Neural crest cell (in vitro differentiated cells): ENCODE measurements at places on chromosomes 11 and 22. TPM values are rescaled to one million over a fixed set of nuclear protein-coding genes. Genes with fewer than 3 reads are reported as not detected.
A peak's percentile ranks its signal among the peaks of the same experiment; 100 is the strongest.

GRCh38 chr22:44686873-44687600, 15.0 kb upstream of the PRR5 start:
- peaks cover 20% of the 10 kb centered on the region for H3K4me1 ChIP-seq
- H3K27ac ChIP-seq, result no peak overlapping the region
- no peaks in the 10 kb centered on the region for H3K36me3 ChIP-seq

- H3K4me3 ChIP-seq, result no peak overlapping the region
- H3K36me3 ChIP-seq, result no peaks in the 10 kb centered on the region
- no peak for DNase-seq
- H3K27me3 ChIP-seq, result no peaks in the 10 kb centered on the region
- H3K4me1 ChIP-seq, result no peaks in the 10 kb centered on the region
These were observed 55.1 kb upstream of the RCE1 start for GRCh38 chr11:66787934-66788758.

DNA sequence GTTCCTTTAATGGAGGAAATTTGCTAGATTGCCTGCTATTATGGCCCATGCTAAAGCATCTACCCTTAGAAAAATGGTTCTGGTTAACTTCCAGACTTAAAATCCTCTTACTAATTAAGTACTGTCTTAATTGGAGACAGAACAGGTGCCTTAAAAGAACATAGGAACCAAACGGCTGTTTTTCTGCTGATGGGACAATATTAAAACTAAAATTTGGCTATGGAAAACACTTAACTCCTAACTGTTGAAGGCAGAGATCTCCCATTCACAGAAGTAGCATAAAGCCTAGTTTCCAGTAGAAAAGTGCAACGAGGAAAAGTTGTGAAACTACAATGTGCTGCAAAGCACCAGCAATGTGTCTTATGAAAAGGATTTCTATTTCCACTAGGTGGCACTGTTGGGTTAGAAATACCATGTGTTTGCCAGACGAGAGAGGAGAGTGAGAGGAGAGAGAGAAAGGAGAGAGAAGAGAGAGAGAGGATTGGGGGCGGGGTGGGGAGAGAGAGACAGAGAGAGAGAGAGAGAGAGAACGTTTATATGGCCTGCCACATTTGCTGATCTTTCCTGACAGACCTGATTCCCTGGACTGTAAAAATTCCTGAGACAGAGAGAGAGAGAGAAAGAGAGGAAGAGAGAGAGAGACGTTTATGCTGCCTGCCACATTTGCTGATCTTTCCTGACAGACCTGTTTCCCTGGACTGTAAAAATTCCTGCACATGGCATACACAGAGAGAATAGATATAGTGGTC, 51.5 kb downstream of the FAM181B start:
- H3K36me3 ChIP-seq, result peaks cover 3% of the 10 kb centered on the region
- no peaks in the 10 kb centered on the region for H3K27me3 ChIP-seq
- H3K27ac ChIP-seq, result no peak overlapping the region
- no peak for DNase-seq
- no peak overlapping the region for H3K4me3 ChIP-seq

- no peaks in the 10 kb centered on the region for H3K36me3 ChIP-seq
- H3K27ac ChIP-seq, result no peak overlapping the region
- H3K27me3 ChIP-seq, result no peaks in the 10 kb centered on the region
- no peak overlapping the region for H3K4me3 ChIP-seq
These were observed 25.5 kb downstream of the KREMEN1 start for GRCh38 chr22:29098296-29098695.

GRCh38 chr11:119668676-119669075, 60.3 kb downstream of the NECTIN1 start:
- H3K27ac ChIP-seq, result no peak overlapping the region
- DNase-seq, result no peak
- H3K27me3 ChIP-seq, result no peaks in the 10 kb centered on the region
- peaks cover 2% of the 10 kb centered on the region for H3K36me3 ChIP-seq

GRCh38 chr11:56624661-56625110, 10.0 kb upstream of the OR5M1 start:
- no peaks in the 10 kb centered on the region for H3K27me3 ChIP-seq
- no peaks in the 10 kb centered on the region for H3K36me3 ChIP-seq
- no peak overlapping the region for H3K4me3 ChIP-seq
- DNase-seq, result no peak

GRCh38 chr11:17188675-17189074, 19.1 kb downstream of the PIK3C2A start:
- H3K36me3 ChIP-seq, result peaks cover 11% of the 10 kb centered on the region
- no peaks in the 10 kb centered on the region for H3K27me3 ChIP-seq
- no peak for DNase-seq

GRCh38 chr11:47992959-47993820, 12.8 kb downstream of the PTPRJ start:
- H3K27me3 ChIP-seq, result no peaks in the 10 kb centered on the region
- no peak for DNase-seq
- H3K36me3 ChIP-seq, result no peaks in the 10 kb centered on the region
- no peak overlapping the region for H3K4me3 ChIP-seq
- H3K4me1 ChIP-seq, result peaks cover 31% of the 10 kb centered on the region
- H3K27ac ChIP-seq, result no peak overlapping the region

DNA sequence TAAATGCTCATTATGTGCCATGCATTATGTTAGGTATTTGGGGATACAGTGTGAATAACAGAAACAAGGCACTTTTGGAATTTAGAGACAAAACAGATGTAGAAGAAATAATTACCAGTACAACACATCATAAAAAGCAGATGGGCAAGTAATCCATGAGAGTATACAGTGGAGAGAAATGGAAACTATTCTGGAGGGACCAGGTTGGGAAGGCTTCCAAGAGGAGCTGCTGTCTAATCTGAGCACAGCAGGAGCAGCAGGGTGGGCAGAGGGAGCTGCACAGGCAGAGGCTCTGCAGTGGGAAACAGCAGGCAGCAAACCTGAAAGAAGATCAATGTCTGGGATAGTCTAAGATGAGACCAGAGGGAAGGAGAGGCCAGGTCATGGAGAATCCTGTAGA, 268.7 kb upstream of the CCDC90B start:
- DNase-seq, result no peak
- no peaks in the 10 kb centered on the region for H3K4me1 ChIP-seq
- H3K27me3 ChIP-seq, result peaks cover 3% of the 10 kb centered on the region
- H3K27ac ChIP-seq, result no peak overlapping the region

- DNase-seq, result no peak
- H3K27me3 ChIP-seq, result peaks cover 3% of the 10 kb centered on the region
- no peak overlapping the region for H3K4me3 ChIP-seq
- H3K27ac ChIP-seq, result no peak overlapping the region
- no peaks in the 10 kb centered on the region for H3K36me3 ChIP-seq
These were observed 13.7 kb downstream of the MEI1 start for GRCh38 chr22:41713004-41713403.

The ESRRA gene
- total RNA-seq, result 33.8 and 34.7 TPM in 2 replicates

- no peaks in the 10 kb centered on the region for H3K27me3 ChIP-seq
- DNase-seq, result no peak
- H3K4me1 ChIP-seq, result peaks cover 7% of the 10 kb centered on the region
- no peak overlapping the region for H3K27ac ChIP-seq
These were observed 118.5 kb downstream of the PHF21B start for GRCh38 chr22:44891293-44891747.

DNA sequence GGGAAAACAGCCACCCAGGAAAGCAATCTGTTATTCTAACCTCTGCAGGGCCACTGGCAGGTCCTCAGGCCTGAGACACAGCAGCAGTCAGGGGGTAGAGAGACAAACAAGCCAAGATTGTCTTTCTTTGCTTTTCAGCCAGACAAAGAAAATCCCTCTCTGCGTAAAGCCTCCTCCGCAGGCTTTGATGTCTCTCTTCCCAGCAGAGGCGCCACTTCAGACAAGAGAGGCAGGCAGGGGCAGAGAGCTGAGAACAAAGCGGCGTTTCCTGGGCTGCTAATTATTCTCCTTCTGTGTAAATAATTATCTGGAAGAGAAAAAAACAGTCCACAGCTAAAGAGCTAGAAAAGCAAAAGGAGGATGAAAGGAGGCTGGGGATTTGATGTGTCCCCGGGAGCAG, 102.7 kb upstream of the SEZ6L start:
- peak overlapping the region; percentile 42 for H3K4me3 ChIP-seq
- H3K36me3 ChIP-seq, result no peaks in the 10 kb centered on the region
- H3K4me1 ChIP-seq, result peaks cover 32% of the 10 kb centered on the region
- H3K27ac ChIP-seq, result peak overlapping the region; percentile 99
- H3K27me3 ChIP-seq, result peaks cover 63% of the 10 kb centered on the region

DNA sequence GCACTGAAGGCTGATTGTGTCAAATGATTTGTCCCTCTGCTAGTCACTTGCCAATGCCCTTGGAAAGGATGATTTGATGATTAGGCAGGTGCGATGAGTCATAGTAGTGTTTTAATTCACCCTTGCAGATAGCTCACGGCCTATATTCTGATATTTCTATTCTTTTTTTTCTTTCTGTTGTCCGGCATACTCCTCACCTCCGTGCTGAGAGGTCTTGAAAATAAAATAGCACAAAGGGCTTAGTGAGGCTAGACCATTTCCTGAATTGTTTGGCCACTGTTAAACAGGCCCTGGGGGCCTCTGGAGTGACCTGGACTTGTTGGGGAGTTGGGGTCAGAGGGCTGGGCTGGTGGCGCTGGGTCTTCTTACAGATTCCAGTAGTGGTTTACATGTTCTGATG, 99.8 kb downstream of the ZBTB16 start:
- H3K27me3 ChIP-seq, result no peaks in the 10 kb centered on the region
- DNase-seq, result no peak
- H3K27ac ChIP-seq, result peak overlapping the region; percentile 23
- H3K4me3 ChIP-seq, result peak overlapping the region; percentile 42
- H3K4me1 ChIP-seq, result peaks cover 69% of the 10 kb centered on the region
- H3K36me3 ChIP-seq, result peaks cover 2% of the 10 kb centered on the region

- peaks cover 57% of the 10 kb centered on the region for H3K27me3 ChIP-seq
- H3K36me3 ChIP-seq, result no peaks in the 10 kb centered on the region
- peak overlapping the region; percentile 72 for H3K4me3 ChIP-seq
- H3K4me1 ChIP-seq, result peaks cover 35% of the 10 kb centered on the region
These were observed 13.8 kb upstream of the DGKZ start for GRCh38 chr11:46333394-46333947.

- peaks cover 4% of the 10 kb centered on the region for H3K4me1 ChIP-seq
- H3K4me3 ChIP-seq, result no peak overlapping the region
- DNase-seq, result peak; percentile 45
- H3K27ac ChIP-seq, result no peak overlapping the region
- H3K27me3 ChIP-seq, result no peaks in the 10 kb centered on the region
- H3K36me3 ChIP-seq, result peaks cover 8% of the 10 kb centered on the region
These were observed 24.8 kb downstream of the APOL1 start for GRCh38 chr22:36277482-36278291.

DNA sequence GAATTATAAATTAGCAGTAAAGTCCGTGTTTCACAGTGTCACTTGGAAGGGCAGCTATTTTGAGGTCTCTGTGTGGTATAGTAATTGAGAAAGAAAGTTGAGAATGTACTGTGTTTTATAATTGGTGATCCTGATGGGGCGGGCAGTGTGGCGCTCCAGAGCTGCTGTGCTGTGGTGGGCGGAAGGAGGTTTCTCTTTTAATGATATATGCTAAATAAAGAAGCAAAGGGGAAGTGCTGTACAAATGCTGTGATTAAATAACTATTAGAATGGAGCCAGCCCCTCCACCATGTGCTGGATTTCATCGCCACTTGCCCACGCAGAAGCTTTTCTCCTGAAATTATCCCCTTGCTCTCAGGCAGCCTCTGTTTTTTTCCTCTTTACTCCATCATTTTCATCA, 24.6 kb downstream of the ATXN10 start:
- H3K27me3 ChIP-seq, result no peaks in the 10 kb centered on the region
- no peak overlapping the region for H3K4me3 ChIP-seq
- no peak overlapping the region for H3K27ac ChIP-seq
- peaks cover 4% of the 10 kb centered on the region for H3K4me1 ChIP-seq

- no peak for DNase-seq
- no peaks in the 10 kb centered on the region for H3K27me3 ChIP-seq
- H3K27ac ChIP-seq, result no peak overlapping the region
- H3K4me3 ChIP-seq, result no peak overlapping the region
These were observed 75.3 kb downstream of the MED15 start for GRCh38 chr22:20582520-20583361.

DNA sequence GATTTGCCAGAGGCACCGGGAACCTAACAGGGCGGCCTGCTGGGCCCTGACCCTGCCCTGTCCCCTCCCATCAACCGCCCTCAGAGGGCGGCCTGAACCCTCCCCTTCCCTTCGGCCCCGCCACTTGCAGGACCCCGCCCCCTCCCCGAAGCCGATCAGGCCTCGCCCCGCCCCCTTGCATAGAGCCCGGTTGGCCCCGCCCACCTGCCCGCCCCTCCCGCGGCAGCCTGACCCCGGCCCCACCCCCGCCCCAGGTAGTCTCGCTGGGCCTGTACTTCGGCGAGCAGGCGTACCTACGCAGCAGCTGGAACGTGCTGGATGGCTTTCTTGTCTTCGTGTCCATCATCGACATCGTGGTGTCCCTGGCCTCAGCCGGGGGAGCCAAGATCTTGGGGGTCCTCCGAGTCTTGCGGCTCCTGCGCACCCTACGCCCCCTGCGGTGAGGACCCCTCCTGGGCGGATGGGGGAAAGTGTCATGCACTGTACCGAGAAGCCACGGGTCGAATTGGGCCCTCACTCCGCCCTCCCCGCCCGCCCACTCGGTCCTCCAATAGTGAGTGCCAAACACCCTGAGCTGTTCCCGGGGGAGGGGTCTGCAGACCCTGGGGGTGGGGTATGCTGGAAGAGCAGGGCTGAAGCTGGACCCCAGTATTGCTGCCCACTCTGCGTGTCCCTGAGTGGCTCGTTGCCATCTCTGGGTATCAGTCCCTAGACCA, 94.1 kb downstream of the CACNA1I start:
- peak; percentile 18 for DNase-seq
- no peak overlapping the region for H3K4me3 ChIP-seq
- peaks cover 5% of the 10 kb centered on the region for H3K4me1 ChIP-seq

The CDC45 gene
- 47.1 and 49.8 TPM in 2 replicates for total RNA-seq

- no peak overlapping the region for H3K4me3 ChIP-seq
- no peaks in the 10 kb centered on the region for H3K27me3 ChIP-seq
- DNase-seq, result peak; percentile 86
- H3K27ac ChIP-seq, result peak overlapping the region; percentile 64
These were observed 43.2 kb downstream of the NEU3 start for GRCh38 chr11:75031771-75032549.

DNA sequence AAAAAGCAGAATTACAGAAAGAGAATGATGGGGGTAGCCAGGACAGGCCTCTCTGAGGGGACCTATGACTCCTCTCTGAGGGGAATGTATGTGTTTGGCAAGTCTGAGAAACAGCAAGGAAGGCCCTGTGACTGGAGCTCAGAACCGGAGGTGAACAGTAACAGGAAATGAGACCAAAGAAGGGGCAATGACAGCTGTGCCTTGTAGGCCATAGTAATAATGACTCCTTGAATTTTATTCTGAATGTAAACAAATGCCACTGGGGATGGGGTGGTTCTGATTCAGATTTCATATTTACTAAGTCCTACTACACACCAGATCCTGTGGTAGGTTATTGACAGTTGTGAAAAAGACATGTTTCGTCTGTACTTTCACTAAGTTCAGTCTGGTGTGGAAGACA, 52.8 kb upstream of the APOA1 start:
- H3K4me1 ChIP-seq, result peaks cover 4% of the 10 kb centered on the region
- H3K27ac ChIP-seq, result no peak overlapping the region
- H3K4me3 ChIP-seq, result no peak overlapping the region

- peak overlapping the region; percentile 9 for H3K27ac ChIP-seq
- DNase-seq, result no peak
- H3K4me3 ChIP-seq, result no peak overlapping the region
These were observed 145.0 kb upstream of the THY1 start for GRCh38 chr11:119567688-119568582.

- H3K27ac ChIP-seq, result peak overlapping the region; percentile 57
- no peak overlapping the region for H3K4me3 ChIP-seq
- H3K27me3 ChIP-seq, result no peaks in the 10 kb centered on the region
- H3K36me3 ChIP-seq, result no peaks in the 10 kb centered on the region
- H3K4me1 ChIP-seq, result no peaks in the 10 kb centered on the region
These were observed 19.4 kb upstream of the VSTM5 start for GRCh38 chr11:93869830-93870229.
